Effector CD4-positive, alpha-beta T cell (primary cell): ENCODE measurements at places on chromosomes 5 and 9.

DNA sequence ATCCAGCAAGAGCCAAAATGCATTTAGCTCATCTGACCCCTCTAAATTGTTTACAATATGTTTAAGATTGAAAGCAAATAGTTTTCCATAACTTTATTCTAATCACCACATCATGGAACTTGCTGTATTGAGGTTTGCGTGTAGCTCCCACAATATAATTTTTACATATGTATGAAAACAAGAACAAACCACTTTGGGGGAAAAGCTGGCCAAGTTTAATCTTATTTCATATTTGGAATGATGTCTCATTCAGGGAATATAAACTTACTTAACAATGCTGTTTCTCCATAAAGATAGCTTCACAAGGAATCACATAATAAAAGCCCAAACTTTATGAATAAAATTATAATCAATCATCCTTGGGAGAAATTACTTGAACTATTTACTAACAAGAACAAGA, 194.6 kb upstream of the PCSK5 start:
- DNase-seq, result no peak

- no peak for DNase-seq
These were observed 19.4 kb downstream of the ENTREP1 start for GRCh38 chr9:69344459-69344858.

GRCh38 chr9:35286381-35286780, 124.6 kb downstream of the UNC13B start:
- DNase-seq, result no peak

GRCh38 chr5:120164037-120164436, 300.1 kb upstream of the PRR16 start:
- DNase-seq, result no peak

GRCh38 chr9:133709015-133709611, 29.0 kb downstream of the SARDH start:
- DNase-seq, result peak; percentile 65

DNA sequence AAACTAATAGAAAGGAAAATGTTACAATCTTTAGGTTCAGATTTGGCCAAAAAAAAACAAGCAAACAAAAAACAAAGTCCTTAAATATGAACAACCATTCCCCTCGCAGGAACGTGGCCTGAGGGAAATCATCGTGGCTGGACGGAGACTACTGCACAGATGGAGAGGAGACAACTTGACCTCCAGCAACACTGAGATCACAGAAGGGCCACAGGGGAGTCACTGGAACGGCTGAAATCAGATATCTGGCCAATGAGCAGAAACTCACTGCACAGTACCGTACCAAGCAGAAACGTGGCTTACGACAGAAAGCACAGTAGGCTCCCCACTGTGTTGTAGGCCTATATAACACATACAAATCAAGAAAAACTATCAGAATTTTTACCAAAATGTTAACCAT, 27.7 kb downstream of the CAMSAP1 start:
- no peak for DNase-seq

DNA sequence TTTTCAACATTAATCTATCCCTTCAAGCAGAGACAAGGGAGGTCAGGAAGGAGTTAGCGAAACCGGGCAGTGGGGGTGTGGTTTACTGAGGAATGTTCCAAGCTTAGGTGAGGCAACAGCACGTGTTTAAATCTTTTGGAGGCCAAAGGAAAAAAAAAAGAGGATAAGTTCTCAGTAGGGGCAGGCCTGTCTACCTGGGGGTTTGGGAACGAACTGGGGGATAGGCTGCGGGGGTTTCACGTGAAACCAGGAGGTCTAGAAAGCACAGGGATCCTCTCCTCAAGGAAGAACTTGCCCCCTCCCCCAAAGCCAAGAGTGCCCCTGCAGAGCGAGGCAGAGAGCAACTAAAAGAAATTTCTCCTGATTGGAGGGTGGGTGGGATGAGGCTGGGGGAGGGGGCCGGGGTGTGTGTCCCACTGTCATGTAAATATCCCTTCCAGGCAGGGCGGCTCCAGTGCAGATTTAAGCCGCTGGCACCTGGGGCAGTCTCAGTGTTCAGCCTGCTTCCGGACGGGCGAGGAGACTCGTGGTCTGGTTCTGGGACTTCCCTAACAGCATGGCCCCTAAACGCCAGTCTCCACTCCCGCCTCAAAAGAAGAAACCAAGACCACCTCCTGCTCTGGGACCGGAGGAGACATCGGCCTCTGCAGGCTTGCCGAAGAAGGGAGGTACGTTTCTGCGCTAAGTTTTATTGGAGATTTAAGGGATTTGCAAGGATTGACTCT, 5.5 kb upstream of the SET start:
- no peak for DNase-seq

DNA sequence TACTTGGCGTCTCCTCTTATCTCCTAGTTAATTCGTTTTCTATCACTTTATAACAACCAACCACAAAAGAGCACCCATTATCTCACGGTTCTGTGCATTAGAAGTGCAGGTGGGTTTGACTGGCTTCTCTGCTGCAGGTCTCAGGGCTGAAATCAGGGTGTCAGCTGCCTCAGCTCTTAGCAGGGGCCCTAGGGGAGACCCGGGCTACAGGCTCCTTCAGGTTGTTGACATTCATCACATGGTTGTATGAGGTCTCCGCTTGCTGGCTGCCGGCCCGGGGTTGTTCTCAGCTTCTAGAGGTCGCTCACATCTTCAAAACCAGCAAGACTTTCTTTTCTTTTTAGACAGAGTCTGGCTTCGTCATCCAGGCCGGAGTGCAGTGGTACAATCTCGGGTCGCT, 2.9 kb upstream of the ZMYND19 start:
- no peak for DNase-seq

DNA sequence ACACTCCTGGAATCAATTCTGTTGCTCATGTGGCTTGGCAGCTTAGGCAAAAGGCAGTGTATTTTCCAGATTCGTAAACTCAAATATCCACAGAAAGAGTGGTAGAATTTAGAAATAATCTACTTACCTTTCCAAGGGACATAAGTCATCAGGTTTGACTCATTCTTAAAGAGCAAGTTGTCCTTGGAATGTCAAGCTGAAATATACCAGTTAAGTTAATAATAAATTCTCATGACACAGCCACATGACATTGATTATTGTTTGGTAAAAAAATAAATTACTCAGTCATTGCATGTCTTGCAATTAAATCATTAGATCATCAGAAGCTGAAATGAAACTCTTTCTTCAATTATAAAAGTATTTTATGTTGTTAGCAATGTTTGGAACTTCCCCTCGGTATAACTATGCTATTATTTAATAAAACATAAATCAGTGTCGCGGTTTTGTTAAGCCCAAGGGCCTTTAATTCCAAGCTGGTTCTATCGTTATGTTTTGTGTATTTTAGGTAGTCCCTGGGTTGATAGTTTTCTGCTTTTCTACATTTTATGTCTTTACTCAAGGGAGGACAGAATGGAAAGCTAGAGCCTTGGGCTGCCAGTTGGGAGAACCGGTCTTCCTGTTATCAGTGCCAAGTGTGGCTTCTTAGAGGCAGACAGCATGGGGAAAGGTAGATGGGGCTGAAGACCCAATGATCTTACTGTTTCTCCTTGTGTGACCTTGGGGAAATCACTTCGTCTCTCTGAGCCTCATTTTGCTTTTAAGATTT, 79.3 kb upstream of the PRLR start:
- no peak for DNase-seq

- DNase-seq, result no peak
These were observed 20.8 kb upstream of the CKMT2 start for GRCh38 chr5:81212211-81212751.

DNA sequence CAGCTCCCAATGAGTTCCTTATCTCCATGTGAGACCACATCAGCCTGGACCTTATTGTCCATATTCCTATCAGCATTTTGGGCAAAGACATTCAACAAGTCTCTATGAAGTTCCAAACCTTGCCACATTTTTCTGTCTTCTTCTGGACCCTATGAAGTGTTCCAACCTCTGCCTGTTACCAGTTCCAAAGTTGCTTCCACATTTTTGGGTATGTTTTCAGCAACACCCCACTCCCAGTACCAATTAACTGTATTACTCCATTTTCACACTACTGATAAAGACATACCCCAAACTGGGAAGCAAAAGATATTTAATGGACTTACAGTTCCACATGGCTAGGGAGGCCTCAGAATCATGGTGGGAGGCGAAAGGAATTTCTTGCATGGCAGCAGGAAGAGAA, 548.5 kb downstream of the CHSY3 start:
- DNase-seq, result no peak

- no peak for DNase-seq
These were observed 32.9 kb downstream of the ACER2 start for GRCh38 chr9:19441730-19442129.

DNA sequence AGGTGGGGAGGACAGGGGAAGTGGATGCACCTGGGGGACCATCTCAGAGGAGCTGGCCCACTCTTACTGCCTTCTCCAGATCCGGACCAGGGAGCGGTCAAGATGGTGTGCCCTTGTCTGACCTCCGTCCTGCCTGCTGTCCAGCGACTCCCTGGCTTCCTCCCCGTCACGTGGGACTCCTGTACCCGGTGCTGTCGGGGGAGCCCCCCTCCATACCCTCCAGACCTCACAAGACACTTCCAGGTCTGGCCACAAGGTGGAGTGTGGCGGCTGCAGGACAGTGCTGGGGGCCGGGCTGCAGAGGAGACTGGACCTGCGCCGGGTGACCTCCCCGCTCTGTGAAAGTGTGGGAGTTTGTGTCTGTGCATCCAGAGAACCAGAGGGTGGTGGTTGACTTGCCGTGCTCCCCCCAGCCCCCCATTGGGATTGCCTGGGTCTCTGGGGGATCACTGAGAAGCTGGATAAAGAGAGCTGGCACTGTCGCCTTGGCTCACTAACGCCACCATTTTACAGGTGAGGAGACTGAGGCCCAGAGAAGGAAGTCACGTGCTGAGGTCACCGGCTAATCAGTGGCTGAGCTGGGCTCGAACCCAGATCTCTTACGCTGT, 1.9 kb upstream of the CRB2 start:
- DNase-seq, result peak; percentile 41

DNA sequence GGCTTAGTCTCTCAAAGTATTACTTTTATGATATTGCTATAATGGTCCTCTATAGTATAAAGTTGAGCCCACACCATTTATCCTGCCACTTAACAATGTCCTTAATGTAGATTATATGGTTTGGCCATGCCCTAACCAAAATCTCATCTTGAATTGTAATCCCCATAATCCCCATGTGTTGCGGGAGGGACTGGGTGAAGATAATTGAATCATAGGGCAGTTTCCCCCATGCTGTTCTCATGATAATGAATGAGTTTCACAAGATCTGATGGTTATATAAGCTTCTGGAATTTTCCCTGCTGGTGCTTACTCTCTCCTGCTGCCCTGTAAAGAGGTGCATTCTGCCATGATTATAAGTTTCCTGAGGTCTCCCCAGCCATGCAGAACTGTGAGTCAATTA, 498.8 kb downstream of the RAB3C start:
- DNase-seq, result no peak

DNA sequence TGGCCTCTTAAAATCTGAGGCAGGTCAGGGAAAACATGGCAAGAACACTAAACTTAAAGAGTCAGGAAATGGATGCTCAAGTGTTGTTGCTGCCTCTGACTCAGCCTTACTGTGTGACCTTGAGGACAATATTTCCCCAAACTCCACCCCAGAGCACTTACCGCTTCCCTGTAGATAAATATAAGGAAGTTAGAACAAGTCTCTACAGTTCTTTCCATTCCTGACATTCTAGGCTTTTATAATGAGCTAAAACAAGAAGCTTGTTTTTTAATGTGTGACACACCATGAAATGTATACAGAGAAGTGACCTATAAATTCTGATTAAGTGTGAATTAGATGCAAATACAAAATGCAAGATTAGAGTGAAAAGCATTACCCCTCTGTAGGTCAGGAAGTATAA, 129.3 kb downstream of the GRIA1 start:
- no peak for DNase-seq

DNA sequence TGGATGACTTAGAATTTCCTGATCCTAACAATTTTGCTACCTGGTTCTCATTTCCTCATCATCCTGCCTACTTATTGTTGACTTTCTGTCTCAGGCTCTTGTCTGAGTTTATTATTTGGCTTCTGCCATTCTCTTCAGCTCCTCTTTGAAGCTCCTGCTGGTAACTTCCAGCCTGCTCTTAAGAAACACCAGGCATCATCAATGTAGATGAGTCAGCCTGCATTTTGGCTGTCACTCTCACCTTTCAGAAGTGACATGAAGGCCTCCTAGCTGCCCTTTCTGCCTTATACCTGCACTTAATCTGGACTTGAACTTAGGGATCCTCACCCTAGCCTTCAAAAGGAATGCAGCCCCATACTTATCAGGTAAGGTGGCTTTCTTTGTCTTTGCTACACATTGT, 551.8 kb upstream of the ZNF608 start:
- DNase-seq, result no peak

- no peak for DNase-seq
These were observed 220.5 kb downstream of the SLIT3 start for GRCh38 chr5:169080448-169080911.

DNA sequence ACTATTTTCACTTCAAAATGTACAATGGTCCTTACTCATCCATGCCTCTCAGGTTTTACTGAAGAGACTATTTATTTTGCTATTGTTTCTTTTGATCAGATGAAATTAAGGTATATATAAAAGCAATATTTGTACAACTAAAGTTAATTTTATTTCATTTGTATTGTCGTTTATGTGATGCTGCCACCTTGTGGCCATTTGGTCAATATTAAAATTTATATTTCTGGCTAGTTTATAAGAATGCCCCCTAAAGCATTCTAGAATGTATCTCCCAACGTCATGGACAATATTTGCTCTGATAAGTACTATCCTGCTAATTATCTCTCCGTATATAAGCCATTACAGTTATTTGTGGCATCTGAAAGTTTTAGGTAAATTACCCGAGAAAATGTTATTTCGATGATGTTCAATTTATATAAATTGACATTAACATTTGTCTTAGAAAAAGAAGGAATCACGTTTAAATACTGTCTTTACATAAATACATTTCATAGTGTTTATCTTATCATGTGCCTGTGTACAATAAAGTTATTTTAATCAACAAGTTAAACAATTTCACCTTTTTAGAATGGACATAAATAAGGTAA, 680.0 kb downstream of the TAF11L14 start:
- DNase-seq, result no peak

- no peak for DNase-seq
These were observed 52.9 kb downstream of the PAM start for GRCh38 chr5:102807878-102808502.

GRCh38 chr5:123814801-123815470, 303.0 kb downstream of the CSNK1G3 start:
- no peak for DNase-seq

DNA sequence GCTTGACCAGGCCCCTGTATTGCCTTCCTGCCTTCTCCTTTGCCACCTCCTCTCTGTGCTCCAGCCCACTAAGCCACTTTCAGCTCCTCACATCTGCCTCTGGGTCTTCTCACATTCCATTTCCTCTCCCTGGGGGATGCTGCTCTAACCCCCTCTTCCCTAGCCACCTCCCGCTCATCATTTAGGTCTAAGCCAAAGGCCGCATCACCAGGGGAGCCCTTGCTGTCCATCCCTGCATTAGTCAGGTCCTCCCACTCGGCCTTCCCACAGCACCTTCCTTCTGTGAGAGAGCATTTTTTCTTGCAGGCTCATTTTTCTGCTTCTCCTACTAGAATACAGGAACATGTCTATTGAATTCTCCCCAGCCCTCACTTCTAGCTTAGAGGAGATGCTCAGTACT, 72.6 kb upstream of the GALNT10 start:
- DNase-seq, result no peak

GRCh38 chr5:136457390-136458013, 92.2 kb upstream of the TRPC7 start:
- DNase-seq, result no peak

GRCh38 chr9:70412832-70413463, 1.5 kb downstream of the KLF9 start:
- peak; percentile 25 for DNase-seq
